ENCODE measurements at places on chromosomes 3 and 15.

DNA sequence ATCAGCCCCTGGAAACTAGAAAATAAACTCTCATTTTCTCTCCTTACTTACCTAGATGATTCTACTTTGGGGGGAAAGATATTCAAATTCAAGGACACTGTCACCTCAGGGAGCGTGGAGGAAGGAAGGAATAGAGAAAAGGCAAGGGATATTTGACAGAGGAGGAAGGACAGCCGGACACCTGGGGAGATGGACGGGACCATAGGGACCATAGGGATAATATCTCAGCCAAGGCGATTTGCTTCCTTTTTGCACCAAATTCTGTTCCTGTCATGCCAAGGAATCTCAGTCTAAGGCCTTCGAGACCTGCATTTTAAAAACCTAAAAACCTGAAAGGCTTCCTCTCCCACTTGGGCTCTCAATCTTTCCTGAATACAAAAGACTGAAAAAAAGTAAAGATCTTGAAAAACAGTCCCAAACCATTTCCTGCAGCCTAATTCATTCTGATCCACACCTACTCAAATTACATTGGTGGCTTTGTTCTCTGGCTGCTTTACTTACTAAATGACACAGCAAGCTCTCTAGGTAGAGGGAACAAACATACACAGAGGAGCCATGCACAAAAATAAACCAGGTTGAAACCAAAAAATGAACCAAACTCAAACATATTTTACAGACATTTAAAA lies 73.9 kb upstream of the SLC24A5 start:
- no peak for DNase-seq

DNA sequence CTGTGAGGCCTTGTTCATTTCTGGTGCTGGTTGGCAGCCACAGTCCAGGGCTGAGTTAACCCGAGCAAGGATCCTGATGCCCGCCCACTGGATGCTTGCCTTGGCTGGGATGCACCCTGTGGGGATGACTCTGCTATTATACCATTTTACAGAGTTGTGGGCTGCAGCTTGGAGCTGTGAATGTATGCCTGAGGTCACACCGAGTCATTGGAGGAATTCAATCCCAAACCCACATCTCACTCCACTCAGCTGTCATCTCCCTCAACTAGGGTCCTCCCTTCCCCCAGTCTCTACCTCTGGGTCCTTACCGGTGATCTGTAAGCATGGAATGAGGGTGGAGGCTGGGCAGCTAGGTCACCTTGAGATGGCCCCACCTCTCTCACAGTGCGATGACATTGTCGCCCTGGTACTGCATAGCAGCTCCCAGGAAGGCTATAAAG lies 22.1 kb downstream of the MAPKAPK3 start:
- DNase-seq, result no peak

GRCh38 chr3:184814214-184814613 lies 2.2 kb downstream of the VPS8 start:
- DNase-seq, result no peak

GRCh38 chr3:101278727-101279126 lies 41.6 kb downstream of the IMPG2 start:
- DNase-seq, result no peak

- DNase-seq, result no peak
These were observed 285.1 kb upstream of the CCDC54 start for GRCh38 chr3:107092121-107092520.

GRCh38 chr3:156582532-156583183 lies 27.7 kb upstream of the SSR3 start:
- no peak for DNase-seq

DNA sequence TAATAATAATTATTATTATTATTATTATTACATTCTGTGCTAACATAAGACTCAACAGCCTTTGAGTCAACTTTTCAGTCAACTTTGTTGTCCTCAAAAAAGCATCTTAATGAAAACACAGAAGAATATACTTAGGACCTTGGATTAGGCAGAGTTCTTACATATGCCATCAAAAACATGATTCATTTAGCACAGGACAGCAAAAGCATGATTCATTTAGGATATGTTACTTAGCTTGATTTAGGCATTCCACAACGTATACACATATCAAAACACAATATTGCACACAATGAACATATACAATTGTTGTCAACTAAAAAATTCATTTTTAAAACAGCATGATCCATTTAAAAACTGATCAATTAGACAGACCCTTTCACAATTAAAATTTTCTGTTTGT lies 213.0 kb downstream of the FMN1 start:
- DNase-seq, result no peak

GRCh38 chr3:191415566-191415965 lies 45.4 kb upstream of the PYDC2 start:
- DNase-seq, result no peak
